ENCODE measurements at places on chromosomes 16 and 17.

- DNase-seq: no peak
These were observed 156.5 kb downstream of the SLC39A11 start for GRCh38 chr17:72935984-72936383.

- DNase-seq: no peak
These were observed 103.2 kb downstream of the SOCS1 start for GRCh38 chr16:11152677-11153331.

DNA sequence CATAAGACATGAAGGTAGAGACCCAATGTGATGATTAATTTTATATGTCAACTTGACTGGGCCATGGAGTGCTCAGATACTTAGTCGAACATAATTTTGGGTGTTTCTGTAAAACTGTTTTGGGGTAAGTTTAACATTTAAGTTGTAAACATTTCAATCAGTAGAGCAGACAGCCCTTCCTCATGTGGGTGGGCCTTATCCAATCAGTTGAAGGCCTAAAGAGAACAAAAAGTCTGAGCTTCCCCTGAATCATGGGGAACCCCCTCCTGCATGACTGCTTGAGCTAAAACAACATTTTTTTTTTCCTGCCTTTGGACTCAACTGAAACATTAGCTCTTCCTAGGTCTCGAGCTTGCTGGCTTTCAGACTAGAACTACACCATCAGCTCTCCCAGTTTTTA lies 327.3 kb upstream of the SOX9 start:
- DNase-seq: no peak

GRCh38 chr16:67146523-67147357 lies 4.1 kb downstream of the B3GNT9 start:
- DNase-seq: no peak

DNA sequence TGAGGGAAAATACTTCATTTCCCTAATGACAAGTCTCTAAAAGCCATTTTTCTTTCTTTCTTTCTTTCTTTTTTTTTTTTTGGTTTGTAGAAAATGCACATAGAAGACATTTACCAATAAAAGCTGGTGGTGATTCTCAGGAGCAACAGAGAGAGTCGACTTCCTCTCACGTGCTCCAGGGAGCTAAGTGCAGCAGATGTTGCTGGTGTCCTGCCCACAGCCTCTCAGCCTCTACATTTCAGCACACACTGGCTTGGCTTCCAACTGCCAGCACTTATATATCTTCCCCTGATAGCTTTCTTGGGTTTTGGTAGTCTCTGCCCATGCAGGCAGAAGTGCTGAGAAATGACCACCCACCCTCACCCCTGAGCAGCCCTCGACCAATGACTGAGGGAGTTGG lies 58.4 kb upstream of the MARCHF10 start:
- DNase-seq: no peak

DNA sequence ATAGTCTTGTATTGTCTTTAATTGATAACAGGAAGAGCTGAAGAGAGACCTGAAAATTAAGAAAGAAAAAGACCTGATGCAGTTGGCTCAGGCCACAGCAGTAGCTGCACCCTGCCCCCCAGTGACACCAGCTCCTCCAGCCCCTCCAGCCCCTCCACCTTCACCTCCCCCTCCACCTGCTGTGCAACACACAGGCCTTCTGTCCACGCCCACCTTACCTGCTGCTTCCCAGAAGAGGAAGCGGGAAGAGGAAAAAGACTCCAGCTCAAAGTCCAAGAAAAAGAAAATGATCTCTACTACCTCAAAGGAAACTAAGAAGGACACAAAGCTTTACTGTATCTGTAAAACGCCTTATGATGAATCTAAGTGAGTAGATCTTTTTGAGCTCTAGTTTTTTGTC lies 36.8 kb downstream of the C17orf58 start:
- DNase-seq: no peak

- DNase-seq: no peak
These were observed 845 bp downstream of the RPL27 start for GRCh38 chr17:42999003-42999525.

DNA sequence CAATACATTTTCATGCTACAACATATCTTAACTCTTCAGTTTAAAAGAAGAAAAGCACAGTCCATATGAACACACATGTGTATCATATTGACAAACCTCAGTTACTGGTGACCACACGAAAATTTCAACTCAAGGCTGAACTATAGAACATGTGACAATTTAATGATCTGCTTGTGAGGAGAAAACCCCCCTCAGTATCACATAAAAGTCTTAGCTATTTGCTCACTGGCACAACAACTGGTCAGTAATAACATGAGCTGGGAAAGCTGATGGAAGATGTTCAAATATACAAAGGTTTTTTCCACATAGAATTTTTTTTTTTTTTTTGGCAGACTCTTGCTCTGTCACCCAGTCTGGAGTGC lies 19.5 kb downstream of the ZNF652 start:
- DNase-seq: no peak

GRCh38 chr17:14078027-14078426 lies 8.7 kb downstream of the COX10 start:
- no peak for DNase-seq

DNA sequence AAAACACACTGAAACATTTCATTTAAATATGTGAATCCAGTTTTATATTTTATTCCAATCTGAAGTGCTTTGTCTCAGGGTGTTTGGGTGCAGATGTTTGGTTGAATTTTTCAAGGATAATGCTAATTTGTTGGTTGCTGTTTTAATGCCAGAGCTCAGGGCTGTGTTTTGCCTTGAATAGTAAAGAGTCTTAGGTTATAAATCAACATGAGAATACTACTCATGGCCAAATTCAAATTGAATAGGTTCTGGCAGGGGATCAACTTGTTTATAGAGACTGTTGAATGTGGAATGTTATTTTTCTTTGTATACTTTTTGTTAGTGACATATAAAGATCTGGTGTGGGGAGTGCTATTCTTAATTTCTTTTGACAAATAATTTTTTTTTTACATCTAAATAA lies 18.8 kb downstream of the TOM1L1 start:
- DNase-seq: no peak

GRCh38 chr17:34721326-34721725 lies 141.9 kb downstream of the TMEM132E start:
- no peak for DNase-seq

GRCh38 chr17:4859816-4860625 lies 26.9 kb downstream of the MINK1 start:
- no peak for DNase-seq
